Activated CD4-positive, alpha-beta T cell treated with anti-CD3 and anti-CD28 coated beads for 36 hours (primary cell): ENCODE measurements at places on chromosomes 12 and 14.

DNA sequence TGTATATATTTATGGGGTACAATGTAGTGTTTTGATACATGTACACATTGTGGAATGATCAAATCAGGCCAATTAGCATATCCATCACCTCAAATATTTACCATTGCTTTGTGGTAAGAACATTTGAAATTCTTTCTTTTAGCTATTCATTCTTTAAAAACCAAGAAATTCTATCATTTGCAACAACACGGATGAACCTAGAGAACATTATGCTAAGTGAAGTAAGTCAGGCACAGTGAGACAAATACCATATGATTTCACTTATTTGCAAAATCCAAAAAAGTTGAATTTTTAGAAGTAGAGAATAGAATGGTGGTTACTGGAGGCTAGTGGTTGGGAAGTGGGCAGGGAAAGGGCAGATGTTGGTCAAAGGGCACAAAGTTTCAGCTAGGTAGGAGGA is 129.3 kb upstream of the PTPRQ start:
- DNase-seq, result no peak

GRCh38 chr12:130695061-130695460 is 21.0 kb downstream of the RIMBP2 start:
- no peak for DNase-seq

GRCh38 chr14:100622708-100623485 is 35.7 kb upstream of the BEGAIN start:
- no peak for DNase-seq

DNA sequence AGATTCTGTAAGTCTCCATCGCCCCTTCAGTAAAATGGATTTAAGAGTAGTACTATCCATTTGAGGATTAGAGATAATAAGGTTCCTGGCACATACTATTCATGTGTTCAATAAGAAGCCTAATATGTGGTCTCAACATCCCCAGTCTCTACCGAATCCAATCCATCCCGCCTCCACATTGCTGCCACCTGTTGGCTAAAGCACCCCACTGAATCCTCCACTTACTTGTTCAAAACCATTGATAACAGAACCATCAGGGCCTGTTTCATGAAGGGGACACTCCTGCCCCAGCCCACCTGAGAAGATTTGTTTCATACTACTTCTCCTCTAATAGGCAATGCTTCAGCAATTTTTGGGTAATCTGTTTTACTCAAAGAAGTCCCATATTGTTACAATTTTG is 147.5 kb downstream of the SLC2A13 start:
- DNase-seq, result peak; percentile 26

DNA sequence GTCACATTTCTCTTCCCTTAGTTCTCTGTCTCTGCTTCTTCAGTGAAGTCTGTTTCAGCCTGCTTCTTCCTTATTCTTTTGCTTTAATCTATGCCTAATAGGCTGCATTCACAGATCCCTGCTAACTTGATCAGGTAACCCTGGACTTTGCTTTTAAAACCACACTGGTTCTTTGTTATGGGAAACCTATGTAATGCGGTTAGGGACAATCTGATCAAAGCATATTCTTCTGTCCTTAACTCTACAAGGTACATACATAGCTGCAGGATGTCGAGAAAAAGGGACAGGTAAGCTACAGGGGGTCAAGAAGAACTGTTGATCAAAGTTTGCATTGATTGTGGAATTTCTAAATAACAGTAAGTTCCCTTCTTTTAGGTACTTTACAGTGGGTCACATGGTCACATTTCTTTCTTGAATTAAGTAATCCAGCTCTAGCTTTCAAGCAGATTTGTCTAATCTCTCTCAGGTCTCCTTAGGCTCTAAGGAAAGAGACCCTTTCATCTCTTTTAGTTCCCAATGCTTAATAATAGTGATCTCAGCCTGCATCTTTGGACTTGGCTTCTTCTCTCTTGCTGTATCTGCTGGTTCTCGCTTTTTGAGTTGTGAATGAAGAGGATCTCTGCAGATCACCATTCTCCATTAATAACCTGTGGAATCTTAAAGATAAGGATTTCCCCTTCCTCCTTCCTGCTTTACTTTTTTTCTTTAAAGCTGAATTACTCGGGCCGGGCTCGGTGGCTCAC is 3.8 kb downstream of the COPZ1 start:
- DNase-seq, result no peak

GRCh38 chr14:95041477-95042020 is 115.8 kb downstream of the DICER1 start:
- DNase-seq, result no peak
